ENCODE measurements at places on chromosomes 6 and 20.
A peak's percentile ranks its signal among the peaks of the same experiment; 100 is the strongest.

GRCh38 chr20:40908309-40908708 is 120.3 kb upstream of the TOP1 start:
- DNase-seq, result no peak

GRCh38 chr6:142551274-142551811 is 249.5 kb downstream of the ADGRG6 start:
- DNase-seq, result no peak

DNA sequence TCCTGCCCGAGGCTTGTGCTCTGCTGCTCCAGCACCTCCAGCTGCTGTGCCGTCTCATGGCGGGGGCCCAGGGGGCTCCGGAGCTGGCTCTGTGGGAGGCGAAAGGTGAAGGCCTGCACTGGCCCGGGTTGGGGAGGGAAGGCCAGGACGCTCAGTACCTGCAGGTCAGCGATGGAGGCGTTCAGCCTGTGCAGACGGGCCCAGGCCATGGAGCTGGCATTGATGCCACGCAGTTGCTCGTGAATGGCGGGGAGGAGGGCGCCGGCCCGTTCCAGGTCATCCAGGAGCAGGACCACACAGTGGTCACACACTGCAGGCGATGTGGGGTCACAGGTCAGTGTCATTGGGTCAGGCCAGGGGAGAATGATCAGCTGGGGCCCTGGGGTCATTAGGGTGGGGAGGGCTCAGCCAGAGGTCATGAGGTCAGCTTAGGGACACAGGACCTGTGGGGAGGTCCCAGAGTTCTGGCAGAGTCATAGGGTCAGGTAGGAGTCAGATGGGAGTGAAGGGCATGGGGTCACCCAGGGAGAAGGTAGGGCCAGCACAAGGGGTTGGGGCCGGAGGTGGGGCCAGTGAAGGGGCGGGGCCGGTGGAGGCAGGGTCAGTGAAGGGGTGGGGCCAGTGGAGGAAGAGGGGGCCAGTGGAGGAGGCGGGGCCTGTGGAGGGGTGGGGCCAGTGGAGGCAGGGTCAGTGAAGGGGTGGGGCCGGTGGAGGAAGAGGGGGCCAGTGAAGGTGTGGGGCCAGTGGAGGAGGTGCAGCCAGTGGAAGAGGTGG is 18.0 kb downstream of the ADRM1 start:
- no peak for DNase-seq

DNA sequence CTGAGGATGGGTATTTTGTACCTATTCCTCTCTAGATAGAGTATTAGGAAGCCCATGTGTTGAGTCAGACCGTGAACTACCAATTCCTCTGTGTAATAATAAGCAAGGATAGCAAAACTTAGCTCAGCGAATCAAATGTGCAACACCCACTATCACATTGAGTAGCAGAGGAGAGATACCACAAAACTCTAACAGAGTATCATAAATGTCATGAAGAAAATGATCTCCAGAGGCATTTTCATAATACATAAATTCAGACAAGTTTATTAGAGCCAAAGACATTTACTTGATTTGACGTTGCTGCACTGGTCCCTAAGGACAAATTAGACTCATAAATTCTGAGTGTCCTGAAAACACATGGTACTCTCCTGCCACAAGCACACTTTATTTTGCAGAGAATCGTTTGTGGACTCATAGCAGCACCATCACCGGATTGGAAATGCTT is 245.2 kb downstream of the HAO1 start:
- no peak for DNase-seq

DNA sequence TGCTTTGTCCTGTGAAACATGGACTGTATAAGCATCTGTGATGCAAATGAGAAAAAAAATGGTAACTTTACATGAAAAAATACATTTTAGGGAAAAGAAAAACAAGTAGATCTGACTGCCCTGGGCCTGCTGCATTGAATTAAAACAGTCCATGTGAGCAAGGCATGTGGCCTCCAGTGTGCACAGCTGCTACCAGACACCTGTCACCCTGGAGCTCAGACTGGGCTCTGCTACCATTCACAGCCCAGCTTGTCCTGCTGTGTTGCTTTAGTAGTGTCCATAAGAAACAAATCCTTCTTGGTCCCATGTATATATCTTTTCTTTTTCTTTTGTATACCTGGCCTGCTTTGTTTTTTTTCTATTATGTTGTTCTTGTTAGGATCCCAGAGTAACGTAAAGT is 315.9 kb downstream of the NKAIN2 start:
- DNase-seq, result no peak

DNA sequence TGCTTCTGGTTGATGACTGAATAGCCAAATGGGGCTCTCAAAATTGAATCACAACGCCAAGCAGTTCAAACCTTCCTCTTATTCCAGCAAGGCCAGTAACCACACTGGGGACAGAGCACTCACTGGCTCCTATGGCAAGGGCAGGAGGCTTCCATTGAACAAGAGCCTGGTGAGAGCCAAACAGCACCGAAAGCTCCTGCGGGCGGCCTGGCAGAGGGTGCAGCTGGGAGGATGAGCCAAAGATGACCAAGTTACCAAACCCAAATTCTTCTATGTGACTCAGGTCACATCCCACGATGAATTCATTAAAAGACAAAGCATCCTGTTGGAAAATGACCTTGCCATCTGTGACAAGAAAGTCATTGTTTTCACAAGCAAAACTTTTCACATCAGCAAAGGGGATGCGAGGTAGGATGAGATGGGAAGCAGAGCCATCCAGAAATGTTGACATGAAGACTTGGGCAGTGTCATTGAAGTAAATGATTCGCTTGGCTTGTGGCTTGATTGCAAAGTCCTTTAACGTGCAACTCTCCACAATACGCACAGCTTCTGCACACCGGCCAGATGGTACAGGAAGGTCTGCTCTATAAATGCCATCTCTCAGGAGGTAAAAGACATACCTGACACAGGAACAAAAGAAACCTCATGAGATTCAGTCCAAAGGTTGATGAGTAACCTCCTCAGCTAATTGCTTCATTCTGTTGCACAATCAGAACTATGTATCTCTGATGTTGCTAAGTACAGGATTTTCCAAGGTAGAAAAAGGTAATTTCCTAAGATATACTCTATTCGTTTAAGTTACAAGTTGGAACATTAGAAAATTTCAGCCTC is 36.3 kb downstream of the ROS1 start:
- no peak for DNase-seq

DNA sequence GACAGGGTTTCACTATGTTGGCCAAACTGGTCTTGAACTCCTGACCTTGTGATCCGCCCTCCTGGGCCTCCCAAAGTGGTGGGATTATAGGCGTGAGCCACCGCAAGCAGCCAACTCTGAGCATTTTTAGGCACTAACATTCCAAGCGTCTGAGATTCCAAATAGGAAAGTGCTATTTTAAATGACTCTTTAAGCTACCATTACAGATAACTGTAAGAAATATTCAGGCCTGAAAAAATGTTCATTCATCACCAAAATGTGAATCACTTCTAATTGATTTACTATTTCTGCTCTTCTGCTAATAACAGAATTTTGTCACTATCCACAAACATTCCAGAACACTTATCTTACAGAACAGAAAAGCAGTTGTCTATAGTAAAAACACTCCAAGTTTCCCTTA is 106.5 kb downstream of the BACH2 start:
- no peak for DNase-seq

- DNase-seq, result no peak
Observed at GRCh38 chr20:58717278-58718091, 24.9 kb downstream of the NPEPL1 start.

DNA sequence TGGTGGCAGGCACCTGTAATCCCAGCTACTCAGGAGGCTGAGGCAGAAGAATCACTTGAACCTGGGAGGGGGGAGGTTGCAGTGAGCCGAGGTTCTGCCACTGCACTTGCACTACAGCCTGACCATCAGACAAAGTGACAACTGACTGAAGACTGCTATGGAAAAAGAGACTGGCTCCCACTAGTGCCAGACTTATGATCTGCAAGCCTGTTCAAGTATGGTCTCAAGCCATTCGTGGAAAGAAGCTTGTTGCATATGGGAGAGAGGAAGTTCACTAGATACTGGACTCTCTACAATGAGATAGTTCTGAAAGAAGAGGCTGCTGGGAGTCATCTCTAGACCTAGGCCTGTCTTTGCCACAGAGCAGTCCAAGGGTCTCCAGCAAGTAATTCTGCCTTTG is 26.7 kb downstream of the MDN1 start:
- no peak for DNase-seq

DNA sequence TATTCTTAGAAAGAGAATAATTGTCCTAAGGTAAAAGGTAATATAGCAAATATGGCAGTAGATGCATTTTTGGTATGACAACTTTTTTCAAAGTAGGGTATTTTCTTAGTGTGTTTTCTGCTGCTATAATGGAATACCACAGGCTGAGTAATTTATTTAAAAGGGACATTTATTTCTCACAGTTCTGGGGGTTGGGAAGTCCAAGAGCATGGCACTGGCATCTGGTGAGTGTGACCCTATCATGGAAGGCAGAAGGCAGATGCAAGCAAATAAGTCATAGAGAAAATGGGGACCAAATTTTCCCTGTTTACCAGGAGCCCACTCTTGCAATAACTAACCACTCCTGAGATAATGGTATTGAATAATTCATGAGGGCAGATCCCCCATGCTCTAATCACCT is 922.5 kb upstream of the MAN1A1 start:
- no peak for DNase-seq

DNA sequence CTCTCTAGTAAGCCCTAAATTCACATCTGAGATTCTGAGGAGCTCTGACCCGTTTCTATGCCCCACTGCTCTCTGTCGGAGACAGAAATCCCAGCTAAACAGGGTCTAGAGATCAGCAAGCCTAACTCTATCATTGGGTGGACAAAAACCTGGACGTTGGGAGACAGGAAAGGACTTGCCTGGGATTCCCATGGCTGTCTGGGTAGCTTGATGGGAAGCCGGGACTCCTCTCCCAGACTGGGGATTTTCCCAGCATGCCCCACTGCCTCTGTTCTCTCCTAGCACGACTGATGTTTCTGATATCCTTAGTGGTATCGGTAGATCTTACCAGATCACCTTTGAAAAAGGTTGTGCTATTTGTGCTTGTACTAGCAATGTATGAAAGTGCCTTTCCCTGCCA is 22.9 kb downstream of the DUSP22 start:
- DNase-seq, result no peak

GRCh38 chr6:42385339-42385738 is 66.4 kb downstream of the TRERF1 start:
- no peak for DNase-seq

- DNase-seq, result no peak
Observed at GRCh38 chr6:116651916-116652315, 16.6 kb downstream of the ZUP1 start.

DNA sequence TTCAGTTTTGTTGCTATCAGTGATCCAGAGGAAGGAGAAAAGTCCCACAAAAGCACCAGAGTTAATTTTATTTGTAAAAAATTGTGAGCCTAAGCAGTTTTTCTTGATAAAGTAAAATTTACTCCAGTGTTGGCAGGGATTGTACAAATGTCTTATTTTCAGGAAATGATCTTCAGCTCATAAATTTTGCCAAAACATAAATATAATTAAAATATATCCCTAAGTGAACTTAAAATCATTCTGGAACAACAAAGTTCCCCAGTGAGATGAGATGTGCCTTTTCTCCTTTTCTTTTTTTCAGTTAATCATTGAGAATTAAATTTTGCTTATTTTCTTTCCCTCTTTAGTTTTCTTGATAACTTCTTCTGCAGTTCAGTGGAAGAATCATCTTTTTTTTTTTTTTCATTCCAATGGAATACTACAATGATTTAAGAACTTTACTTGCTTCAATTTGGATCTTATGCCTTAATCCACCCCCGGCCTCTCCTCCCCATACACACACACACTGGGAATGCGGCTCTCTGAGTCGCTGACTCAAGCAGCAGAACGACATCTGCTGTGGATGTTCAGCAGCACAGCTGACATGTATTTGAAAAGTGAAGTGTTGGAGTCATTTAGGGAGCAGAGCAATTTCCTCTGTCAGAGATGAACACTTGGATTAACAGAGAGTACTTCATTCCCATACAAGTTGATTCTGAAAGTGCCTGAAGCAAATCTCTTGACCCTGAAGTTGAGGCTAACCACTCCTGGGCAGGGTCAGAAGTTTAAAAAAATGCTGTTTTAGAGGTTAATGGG is 27.7 kb upstream of the LAMA4 start:
- peak; percentile 52 for DNase-seq

- no peak for DNase-seq
Observed at GRCh38 chr6:112307707-112308106, 39.4 kb upstream of the RFPL4B start.

DNA sequence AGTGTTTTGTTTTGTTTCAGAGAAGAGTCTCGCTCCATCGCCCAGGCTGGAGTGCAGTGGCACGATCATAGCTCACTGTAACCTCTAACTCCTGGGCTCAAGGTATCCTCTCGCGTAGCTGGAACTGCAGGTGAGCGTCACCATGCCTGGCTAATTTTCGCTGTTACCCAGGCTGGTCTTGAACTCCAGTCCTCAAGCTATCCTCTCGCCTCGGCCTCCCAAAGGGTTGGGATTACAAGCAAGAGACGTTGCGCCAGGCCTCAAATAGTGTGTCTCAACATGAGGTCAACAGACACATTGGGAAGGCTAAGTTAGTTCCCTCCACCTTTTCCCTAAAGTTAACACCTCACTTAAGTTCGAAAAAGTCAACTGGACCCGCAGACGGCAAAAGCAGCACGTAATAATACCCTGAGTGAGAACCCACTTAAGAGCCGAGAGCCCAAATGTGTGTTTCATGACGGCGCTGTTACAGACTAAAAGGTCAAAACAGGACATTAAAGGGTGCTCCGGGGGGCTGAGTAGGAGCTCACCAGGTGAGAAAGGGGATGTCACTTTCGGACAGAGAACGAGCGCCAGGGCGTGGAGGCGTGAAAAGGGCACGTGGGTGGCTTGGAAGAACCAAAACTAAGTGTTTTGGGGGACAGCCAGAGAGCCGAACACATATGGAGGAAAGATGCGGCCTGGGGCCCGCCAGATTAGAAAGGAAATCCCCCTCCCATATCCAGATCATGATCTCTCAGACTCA is 499 bp downstream of the TTI1 start:
- no peak for DNase-seq

DNA sequence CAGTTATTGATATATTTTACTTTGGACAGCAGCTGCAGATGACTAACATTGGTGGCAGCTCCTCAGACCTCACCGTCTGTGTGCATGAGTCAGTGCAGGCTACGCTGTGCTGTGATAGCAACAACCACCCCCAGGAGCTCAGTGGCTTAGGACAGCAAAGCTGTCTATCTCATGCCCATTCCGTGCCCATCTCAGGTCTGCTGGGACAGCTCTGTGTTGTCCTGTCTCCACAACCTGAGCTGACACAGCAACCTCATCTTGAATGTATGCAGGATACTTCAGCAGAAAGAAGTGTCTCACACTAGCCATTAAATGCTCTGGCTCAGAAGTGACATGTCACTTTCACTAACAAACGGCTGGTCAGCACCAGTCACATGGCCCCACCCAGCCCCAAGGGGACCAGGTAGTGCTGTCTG is 47.7 kb downstream of the BANF2 start:
- DNase-seq, result no peak

DNA sequence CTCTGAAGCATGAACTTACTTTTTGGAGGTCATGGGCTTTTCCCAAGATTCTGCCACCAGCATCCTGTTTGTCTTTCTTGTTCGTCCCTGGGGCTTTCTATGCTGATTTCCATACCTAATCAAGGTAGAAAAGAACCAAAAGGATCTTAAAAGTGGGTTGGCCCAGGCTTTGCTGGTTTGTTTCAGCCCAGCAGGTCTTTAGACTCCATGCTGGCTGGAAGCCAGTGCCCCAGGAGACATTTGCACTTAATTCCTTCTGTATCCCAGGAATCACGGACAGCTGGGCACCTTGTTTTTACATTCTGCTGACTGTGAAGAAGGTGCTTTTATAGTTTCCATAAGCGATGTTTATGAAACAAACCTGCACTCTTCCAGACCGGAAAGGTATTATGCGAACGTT is 195.9 kb downstream of the CDH4 start:
- no peak for DNase-seq

GRCh38 chr6:16762268-16762549 is 949 bp upstream of the ATXN1 start:
- DNase-seq, result no peak

Measured in caudate nucleus (tissue), 63 donors.